ENCODE measurements at places on chromosomes 2 and 18.

GRCh38 chr18:63374540-63374939, 7.5 kb upstream of the KDSR start:
- DNase-seq: no peak

DNA sequence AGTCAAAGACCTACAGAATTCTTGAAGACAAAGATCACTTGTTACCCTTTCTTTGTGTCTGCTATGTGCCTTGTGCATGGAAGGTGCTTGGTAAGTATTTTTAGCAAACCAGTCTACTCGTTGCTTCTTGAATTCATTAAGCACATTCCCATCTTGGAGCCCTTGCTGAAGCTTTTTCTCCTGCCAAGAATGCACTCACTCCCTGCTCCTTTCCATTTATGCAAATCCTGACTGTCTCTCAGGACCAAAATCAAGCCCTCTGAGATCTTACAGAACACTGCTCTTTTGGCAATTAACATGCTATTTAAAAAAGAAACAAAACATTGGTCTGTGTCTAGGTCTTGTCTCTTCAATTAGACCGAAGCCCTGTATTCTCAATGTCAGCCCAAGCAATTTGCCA, 75.8 kb downstream of the CLHC1 start:
- no peak for DNase-seq

GRCh38 chr2:137228566-137228965, 463.2 kb downstream of the THSD7B start:
- no peak for DNase-seq

- no peak for DNase-seq
Measured at GRCh38 chr2:177547122-177547521, 154.5 kb downstream of the AGPS start.
